ENCODE measurements at places on chromosomes 7 and 10.
A peak's percentile ranks its signal among the peaks of the same experiment; 100 is the strongest.

DNA sequence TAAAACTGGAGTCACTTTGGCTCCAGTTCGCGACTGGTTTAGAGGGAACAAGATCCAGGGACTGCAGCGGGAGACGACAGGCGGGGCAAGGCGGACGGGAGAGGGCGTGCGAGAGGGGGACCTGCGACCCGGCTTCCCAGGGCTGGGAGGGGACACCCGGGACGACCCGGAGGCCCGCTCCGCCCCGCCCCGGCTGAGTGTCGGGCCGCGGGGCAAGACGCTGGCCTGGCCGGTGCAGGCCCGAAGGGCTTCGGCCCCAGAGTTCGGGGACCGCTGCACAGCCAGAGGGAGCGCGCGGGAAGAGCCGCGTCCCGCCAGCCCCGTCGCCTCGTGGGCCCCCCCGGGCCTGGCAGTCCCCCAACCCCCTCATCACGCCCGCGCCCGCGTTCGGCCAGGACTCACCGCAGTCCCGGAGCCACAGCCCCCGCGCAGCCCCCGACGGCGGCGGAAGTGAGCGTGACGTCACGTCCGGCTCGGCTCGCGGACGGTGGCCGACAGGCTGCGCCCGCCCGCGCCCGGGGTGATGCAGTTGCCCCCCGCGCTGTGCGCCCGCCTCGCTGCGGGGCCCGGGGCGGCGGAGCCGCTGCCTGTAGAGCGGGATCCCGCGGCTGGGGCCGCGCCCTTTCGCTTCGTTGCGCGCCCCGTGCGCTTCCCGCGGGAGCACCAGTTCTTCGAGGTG, at the start of the genes TUBGCP2 and ZNF511:
Gene TUBGCP2, minus strand, starts transcription at position 452 of the 679 bp plus-strand sequence. CDS start 5,931 bp downstream, outside the sequence.
Gene ZNF511, plus strand, starts transcription at position 494 of the 679 bp plus-strand sequence. Its CDS starts 30 bp downstream, at position 524.
- peak within 1 kb of the TSS; percentile 93 for H3K27ac ChIP-seq
- peak within 1 kb of the TSS; percentile 97 for H3K4me3 ChIP-seq
- peaks cover 15% of the 10 kb centered on the region for H3K4me1 ChIP-seq
- peak; percentile 78 for DNase-seq
- H3K36me3 ChIP-seq: peaks cover 18% of the 10 kb centered on the region
- no peaks in the 10 kb centered on the region for H3K27me3 ChIP-seq

- H3K27me3 ChIP-seq: peaks cover 3% of the 10 kb centered on the region
- no peak for DNase-seq
- H3K4me1 ChIP-seq: no peaks in the 10 kb centered on the region
- no peak overlapping the region for H3K4me3 ChIP-seq
Measured at GRCh38 chr7:77289387-77289786, 89.8 kb upstream of the FGL2 start.

DNA sequence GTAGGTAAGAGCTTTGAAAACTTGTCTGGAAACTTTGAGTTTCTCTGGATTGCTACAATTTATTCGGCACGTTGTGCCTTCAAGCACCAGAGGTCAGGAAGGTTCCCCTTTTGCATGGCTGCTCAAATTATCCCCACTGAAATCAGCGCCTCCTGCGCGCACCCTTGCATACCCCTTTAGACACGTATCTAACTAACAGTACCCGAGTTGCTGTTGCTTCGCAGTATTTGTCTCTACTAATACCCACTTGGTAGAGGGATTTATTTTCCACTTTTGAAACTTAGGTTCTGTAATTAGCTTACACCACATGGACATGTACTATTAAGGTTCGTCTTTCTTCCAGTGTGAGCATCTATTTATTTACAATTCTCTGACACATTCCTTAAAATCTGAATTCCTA, 1.6 kb downstream of the MEOX2 start:
- peaks cover 42% of the 10 kb centered on the region for H3K4me1 ChIP-seq
- no peaks in the 10 kb centered on the region for H3K36me3 ChIP-seq
- peaks cover 53% of the 10 kb centered on the region for H3K27me3 ChIP-seq
- H3K27ac ChIP-seq: no peak overlapping the region
- DNase-seq: no peak
- peak overlapping the region; percentile 81 for H3K4me3 ChIP-seq

DNA sequence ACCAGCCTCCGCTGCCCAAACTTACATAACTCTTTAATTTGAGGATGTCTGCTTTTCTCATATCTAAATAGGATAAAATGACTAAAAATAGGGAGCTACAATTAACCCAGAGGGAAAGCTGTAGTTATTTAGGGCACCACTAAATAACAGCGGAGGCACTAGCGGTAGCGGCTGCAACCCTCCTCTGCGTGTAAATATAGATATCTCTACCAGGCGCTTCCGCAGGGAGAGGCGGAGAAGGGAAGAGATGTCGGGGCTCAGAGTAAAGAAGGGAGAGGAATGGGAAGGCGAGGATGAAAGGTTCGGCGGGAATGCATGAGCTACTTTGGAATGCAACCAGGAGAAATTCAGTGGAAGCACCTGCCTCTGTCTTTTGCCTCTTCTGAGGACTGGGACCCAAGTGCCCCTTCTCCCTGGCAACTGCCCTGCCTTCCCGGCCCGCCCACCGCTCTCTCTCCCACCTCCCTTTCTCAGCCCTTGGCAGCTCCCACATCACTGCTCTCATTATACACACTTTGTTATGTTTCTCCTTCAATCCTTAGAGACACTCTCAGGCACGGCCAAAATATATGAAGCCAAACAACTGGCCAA, 698.3 kb downstream of the PARD3 start:
- H3K4me3 ChIP-seq: no peak overlapping the region
- DNase-seq: peak; percentile 12
- peaks cover 31% of the 10 kb centered on the region for H3K4me1 ChIP-seq
- H3K27me3 ChIP-seq: no peaks in the 10 kb centered on the region

DNA sequence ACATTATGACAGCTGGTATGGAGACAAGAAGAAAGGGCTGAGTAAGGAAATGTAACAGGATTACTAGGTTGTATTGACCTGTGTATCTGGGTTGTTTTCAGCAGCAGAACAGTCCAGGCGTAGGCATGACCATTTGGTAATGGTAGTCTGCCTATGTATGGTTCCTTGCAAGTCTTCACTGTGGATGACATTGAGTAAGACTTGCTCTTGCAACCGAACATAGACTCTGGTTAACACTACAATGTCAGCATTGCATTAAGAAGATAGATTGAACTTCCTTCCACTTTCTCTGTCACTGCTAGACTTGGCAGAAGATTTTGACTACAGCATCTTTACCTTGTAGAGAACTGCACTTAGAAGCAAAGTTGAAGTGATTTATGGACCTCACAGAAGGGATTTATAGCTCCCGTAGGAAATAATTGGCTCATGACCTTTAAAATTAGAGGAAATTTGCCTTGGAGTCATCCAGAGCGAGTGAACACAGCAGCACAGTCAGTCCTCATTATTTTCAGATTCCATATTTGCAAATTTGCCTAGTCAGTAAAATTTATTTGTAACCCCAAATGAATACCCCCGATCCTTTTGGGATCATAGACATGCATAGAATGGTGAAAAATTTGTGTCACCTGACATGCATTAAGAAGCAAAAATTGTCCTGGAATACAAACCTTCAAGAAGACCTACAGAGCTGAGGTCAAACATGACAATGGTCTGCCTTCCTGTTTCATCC, 79.6 kb upstream of the STRIP2 start:
- no peak overlapping the region for H3K4me3 ChIP-seq
- peaks cover 2% of the 10 kb centered on the region for H3K4me1 ChIP-seq
- H3K27ac ChIP-seq: no peak overlapping the region
- no peak for DNase-seq
- no peaks in the 10 kb centered on the region for H3K36me3 ChIP-seq
- no peaks in the 10 kb centered on the region for H3K27me3 ChIP-seq
